Hematopoietic multipotent progenitor cell treated with erythropoietin and hydrocortisone succinate and interleukin-3 and kit ligand, for 8 days (in vitro differentiated cells): ENCODE measurements at places on chromosomes 7 and 10.

- no peak for DNase-seq
Observed at GRCh38 chr7:34550996-34551395, 107.0 kb upstream of the NPSR1 start.

DNA sequence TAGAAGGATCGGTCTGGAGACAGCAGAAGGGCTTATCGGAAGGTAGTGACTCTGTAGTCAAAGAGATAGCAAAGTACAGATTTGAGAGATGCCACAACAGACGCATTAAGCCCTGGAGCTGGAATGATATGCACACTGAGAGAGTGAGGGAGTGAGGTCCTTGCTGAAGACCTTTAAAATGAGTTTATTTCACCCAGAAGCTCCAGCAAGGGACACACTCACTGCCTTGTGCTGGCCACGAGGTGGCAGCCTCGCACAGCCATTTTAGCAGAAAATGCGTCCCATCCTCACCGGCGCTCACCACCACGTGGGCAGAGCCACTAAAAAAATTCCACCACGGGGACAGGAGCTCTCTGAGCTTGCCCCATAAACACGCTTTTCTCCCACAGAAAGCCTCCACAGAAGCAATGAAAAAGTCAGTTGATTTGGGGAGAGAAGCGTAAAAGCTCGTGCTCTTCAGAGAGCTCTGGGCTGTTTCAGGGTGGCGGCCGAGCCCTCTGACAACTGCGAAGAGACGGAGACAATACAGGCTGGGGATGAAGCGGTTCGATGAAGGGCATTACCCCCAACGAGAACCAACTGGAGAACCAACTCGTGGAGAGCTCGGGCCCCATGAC, 163.0 kb upstream of the KLF14 start:
- DNase-seq: peak; percentile 85

DNA sequence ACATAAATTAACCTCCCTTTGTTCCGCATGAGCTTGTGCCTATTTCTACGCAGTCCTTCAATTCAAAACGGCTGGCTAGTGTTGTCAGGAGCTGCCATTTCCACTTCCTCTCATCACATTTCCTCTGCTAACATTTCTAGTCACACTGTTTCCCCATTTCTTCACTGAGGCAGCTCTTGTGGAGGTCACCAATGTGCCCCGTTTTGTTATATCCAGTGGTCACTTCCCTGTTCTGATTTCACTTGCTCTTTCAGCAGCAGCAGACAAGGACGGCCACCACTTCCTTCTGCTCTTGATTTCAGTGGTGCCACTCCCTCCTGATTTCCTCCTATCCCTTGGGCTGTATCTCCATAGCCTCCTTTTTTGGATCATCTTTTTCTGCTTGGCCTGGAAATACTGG, 64.8 kb upstream of the SEC61G start:
- no peak for DNase-seq

- no peak for DNase-seq
Observed at GRCh38 chr10:74342991-74343390, 192.0 kb downstream of the ADK start.

GRCh38 chr7:141648276-141649114, 53.5 kb downstream of the DENND11 start:
- DNase-seq: no peak

- no peak for DNase-seq
Observed at GRCh38 chr7:64602086-64602485, 39.2 kb upstream of the ZNF680 start.

- no peak for DNase-seq
Observed at GRCh38 chr10:72490951-72491350, 134.9 kb downstream of the MICU1 start.

- no peak for DNase-seq
Observed at GRCh38 chr10:52774600-52775106, 2.1 kb upstream of the MBL2 start.

DNA sequence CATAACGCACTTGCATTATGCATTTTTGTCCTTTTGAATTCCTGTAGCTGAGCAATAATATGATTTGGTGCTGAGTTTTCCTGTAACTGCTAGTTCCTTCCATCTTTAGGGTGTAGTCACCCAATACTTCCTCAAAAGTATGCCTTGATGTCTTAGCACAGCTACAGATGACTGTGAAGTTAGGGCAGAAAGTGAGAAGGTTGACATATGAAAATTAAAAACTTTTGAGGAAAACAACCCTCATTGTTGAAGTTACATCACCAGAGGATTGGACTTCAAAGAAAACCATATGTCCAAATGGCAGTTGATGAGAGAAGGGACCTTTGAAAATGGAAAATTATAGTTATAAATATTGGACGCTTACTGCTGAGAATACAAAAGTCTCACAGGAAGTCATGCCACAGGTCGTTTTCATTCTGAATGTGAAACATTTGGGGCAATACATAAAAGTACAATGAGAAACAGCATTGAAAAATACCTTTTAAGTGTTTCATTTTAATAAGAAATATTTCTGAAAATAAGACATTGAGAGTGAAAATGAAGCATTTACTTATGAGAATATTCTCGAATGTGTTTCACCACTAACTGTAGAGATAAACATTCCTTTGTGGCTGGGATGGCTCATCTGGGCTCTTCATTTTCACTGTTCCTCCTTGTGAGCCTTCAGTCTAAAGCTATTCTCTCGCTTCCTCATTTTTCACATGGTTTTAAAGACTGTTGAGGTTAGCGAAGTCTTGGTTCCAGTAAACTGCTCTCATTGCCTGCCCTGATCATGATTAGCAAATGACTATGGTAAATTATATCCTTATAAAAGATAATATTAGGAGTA, 61.4 kb upstream of the NME8 start:
- DNase-seq: peak; percentile 20

GRCh38 chr10:83564889-83565588, 574.3 kb upstream of the GHITM start:
- DNase-seq: no peak

DNA sequence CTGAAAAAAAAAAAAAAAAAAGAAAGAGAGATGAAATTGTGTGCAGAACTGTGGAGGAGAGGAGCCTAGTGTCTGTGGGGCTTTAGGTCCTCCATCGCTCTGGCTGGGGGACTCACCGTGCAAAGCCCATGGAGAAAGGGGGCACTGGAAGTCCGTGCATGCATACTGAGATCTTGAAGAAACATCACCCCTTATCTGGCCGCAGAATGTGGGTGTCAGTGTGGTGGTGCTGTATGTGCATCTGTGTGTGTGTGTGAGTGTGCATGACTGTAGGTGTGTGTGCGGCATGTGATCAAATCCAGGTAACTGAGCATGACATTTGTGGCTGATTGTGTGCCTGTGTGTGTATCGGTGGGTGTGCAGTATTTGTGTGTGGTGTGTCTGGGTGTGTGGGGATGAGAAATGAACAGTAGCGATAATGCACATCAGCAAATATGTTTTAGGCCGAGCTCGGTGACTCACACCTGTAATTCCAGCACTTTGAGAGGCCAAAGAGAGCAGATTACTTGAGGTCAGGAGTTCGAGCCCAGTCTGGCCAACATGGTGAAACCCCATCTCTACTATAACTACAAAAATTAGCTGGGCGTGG, 8.8 kb upstream of the CLDN3 start:
- DNase-seq: no peak

DNA sequence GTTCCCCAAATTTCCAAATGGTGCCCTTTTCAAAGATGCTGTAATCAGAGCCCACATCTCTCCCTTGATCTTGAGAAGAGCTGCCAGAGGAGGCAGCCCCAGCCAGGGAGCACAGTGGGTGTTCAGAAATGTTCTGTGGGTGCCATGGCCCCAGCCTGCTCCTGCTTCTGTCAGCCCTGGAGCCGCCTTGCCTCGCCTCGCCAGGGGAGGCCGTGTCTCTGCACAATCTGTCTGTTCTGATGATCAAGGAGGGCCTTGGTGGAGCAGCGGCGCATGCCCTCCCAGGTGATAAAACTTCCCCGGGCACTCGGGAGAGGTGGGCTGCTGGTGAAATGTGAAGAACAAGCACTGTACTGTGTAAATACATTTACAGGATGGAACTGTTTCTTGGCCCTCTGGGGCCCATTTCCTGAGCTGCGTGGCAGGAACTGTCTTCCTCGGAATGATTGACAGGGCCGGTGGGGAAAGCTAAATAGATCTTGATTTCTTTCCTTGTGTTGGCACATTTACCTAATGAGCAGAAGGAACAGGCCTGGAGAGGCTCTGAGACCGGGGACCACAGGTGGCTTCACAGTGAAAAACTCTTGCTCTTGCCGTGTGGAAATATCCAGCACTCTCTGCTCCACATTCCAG, 207.8 kb upstream of the PODXL start:
- DNase-seq: no peak
